ENCODE measurements at places on chromosomes 4 and X.

DNA sequence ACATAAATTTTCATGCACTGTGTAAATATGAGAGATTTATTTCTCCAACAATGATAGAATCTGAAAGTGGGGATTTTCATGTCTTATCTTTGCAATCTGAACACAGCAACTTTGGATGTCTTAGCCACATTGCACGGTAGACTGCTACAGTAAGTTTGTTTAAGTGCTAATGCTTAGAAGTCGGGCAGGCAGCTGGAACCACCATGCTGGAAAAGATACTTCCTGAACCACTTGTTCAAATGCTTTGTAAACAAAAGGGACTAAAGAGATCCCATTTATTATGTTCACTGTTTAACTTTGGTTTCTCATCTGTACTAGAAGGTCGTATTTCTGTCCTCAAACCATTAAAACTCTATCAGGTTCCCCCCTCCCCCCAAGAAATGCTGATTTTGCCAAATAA lies 555.9 kb upstream of the DIPK2B start:
- no peak for DNase-seq

- DNase-seq, result no peak
Measured at GRCh38 chr4:83340692-83341343, 6.2 kb upstream of the HPSE start.

GRCh38 chr4:137641544-137641943 lies 109.2 kb upstream of the PCDH18 start:
- DNase-seq, result no peak

- no peak for DNase-seq
Measured at GRCh38 chrX:35829501-35829900, 31.4 kb downstream of the MAGEB16 start.

GRCh38 chr4:164060456-164060855 lies 566.0 kb downstream of the TMA16 start:
- no peak for DNase-seq

GRCh38 chrX:148854306-148854705 lies 353.9 kb downstream of the AFF2 start:
- no peak for DNase-seq

DNA sequence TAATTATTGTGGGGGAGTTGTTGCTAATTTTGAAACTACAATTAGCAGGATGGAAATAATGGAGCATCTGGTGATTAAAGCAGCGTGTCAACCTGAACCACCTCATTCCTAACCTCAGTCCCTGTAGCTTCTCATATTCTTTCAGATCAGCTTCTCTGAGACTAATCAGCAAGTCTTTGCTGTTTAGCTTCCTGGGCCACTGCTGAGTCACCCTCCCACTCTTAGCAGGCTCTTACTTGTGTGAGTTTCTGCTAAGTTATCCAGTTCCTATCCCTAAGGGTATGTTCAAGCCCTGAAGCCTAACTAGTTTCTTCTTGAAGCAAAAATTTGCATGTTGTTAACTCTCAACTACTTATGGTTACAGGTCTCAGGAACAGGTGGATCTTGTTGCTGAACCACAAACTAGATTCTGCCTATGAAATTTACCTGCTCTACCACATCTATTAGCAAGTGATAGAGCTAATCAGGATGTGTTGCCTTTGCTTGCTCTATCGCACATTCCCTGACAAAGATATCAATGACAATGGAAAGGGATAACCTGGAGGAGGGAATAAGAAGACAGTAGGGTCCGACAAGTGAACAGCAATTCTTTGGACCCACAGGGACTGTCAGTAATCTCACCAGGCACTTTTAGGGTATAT lies 134.2 kb downstream of the EIF4E start:
- no peak for DNase-seq

DNA sequence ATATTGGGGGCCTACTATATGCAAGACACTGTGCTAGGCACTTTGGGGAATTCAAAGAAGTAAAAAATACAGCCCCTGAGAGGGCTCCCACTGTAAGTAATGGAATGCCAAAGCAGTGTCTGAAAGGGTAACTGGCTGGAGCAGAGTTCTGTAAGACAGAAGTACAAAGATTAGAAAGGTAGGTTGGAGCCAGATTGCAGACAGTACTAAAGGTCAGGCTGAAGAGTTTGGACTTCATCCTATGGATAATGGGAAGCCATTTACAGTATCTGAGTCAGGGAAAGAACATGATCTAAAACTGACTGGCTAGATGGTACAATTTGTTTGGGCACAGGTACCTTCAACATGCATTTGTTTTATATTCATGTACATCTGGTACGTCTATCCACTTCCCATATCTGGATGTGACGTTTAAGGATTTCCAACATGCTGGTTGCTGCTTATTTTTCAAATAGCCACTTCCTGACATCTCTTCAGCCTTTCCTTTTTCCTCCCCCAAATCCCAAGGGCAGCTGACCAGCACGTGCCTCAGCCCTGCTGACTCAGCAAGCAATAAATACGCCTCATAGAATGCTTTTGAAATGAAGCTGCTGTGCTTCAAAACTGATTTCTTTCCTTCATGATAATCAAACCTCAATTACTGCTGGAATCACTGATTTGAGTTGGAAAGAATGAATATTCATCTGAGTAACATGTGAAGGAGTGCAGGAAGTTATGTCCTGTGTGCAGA lies 9.5 kb downstream of the ENOX2 start:
- DNase-seq, result no peak
